ENCODE measurements at places on chromosomes 7 and 10. TPM values are rescaled to one million over a fixed set of nuclear protein-coding genes. Genes with fewer than 3 reads are reported as not detected.

PRR15 gene
- total RNA-seq: 0.28 TPM

PLA2G12B gene
- not detected for total RNA-seq

OR2A12 gene
- not detected for total RNA-seq

ST8SIA6 gene
- total RNA-seq: not detected

PTN gene
- total RNA-seq: 27.8 TPM

TMEM229A gene
- total RNA-seq: not detected

NUPR2 gene
- not detected for total RNA-seq

SLC25A40 gene
- total RNA-seq: 2.7 TPM

ABCA13 gene
- 1.4 TPM for total RNA-seq

H2BK1 gene
- total RNA-seq: not detected

TFPI2 gene
- total RNA-seq: 178 TPM

CC2D2B gene
- 0.14 TPM for total RNA-seq

SPDYE2 gene
- not detected for total RNA-seq

KAZALD1 gene
- 18.2 TPM for total RNA-seq

PRF1 gene
- under 0.01 TPM for total RNA-seq

HTR7 gene
- total RNA-seq: 2.4 TPM

TYSND1 gene
- total RNA-seq: 8.4 TPM

MRC1 gene
- under 0.01 TPM for total RNA-seq

SPDYE2B gene
- total RNA-seq: not detected

CYP3A4 gene
- not detected for total RNA-seq

JAKMIP3 gene
- 0.55 TPM for total RNA-seq

SP8 gene
- not detected for total RNA-seq

SLC39A12 gene
- not detected for total RNA-seq

TWIST1 gene
- 42.2 TPM for total RNA-seq

TMEM120A gene
- 38.6 TPM for total RNA-seq

Measured in smooth muscle cell of bladder (primary cell).